ENCODE measurements at places on chromosomes 5 and 9.

GRCh38 chr5:170471551-170472178 is 32.2 kb upstream of the KCNIP1 start:
- DNase-seq = no peak

DNA sequence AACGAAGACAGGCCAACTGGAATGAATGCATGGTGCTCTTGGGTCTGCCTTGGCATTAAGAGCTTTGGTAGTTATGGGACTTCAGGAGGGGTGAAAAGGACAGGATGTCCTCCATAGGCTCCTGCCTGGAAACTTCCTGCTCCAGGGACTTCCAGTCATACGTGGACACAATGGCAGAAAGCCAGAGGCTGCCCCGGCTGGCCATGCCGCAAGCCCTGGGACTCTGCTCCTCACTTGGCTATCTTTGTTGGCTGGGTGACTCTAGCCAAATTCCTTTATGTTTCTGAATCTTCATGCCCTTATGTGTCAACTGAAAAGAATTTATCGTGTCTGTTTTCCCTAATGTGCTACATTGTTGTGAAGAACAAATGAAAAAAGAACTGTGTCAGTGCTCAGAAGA is 136.9 kb downstream of the SIL1 start:
- DNase-seq = no peak

DNA sequence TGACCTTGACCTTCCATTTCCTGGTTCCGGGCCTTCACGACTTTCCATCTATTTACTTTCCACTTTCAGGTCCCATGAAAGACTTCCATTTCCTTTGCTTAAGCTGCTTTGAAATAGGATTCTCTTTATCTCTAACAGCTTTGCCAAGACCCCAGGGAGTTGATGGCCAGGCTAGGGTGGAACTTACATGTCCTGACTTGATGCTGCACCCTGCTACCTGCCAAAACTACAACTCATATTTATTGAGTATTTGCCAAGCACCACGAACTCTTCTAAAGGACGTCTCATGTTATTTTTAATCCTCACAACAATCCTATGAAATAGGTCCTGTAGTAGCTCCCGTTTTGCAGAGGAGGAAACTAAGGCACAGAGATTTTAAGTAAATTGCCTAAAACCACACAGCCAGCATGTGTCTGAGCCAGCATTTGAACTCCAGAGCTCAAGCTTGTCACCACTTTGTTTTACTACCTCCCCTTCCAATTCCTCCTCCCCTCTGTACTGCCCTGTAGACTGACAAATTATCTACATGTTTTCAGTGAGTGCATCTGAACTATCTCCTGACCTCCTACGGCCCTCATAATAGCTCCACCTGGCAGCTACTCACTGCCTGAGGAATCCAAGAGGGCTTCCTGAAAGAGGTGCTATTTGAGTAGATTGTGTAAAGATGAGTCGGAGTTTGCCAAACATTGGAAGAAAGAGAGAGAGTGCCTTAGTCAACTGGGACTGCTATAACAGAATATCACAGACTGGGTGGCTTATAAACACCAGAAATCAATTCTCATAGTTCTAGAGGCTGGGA is 38.4 kb upstream of the SMIM23 start:
- DNase-seq = no peak

- DNase-seq = no peak
These were observed 29.8 kb downstream of the PIK3R1 start for GRCh38 chr5:68245319-68245718.

DNA sequence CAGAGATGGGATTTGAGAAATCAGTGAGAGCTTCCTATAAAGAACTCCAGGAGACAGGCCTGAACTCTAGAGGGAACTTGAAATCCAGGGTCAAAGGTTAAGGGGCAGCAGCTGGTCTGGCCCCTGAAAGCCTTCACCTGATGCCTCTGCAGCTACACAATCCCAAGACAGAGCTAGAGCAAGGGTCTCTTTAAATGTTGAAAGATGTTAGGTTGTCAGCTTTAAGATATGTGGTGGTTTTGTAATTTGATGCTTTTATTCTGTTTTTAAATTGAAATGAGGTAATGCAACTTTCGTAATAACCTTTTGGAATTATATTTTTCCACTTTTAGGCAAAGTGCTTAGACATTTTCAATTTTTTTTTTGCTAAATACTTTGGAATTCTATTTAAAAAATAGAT is 2.4 kb downstream of the SOWAHA start:
- no peak for DNase-seq

DNA sequence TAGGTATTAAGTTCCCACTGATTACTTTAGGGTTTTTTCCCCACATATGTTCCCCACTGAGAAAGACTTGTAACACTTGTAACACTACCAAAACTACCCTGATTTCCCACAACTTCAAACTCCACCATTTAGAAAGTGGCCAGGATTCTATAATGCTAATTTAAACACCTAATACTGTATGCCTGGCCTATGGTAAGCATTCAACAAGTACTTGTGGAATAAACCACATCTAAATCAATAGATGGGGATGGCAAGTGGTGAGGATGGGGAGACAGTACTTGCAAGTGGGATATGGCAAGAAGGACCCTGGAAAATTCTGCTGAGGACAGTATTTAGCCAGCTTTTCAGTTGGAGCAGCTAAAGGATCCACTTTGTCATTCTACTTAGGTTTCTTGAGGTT is 210.7 kb downstream of the EBF1 start:
- no peak for DNase-seq
